ENCODE measurements at places on chromosomes 6 and 20.
A peak's percentile ranks its signal among the peaks of the same experiment; 100 is the strongest.

- no peak for DNase-seq
Observed at GRCh38 chr6:159125014-159125609, 44.1 kb upstream of the FNDC1 start.

DNA sequence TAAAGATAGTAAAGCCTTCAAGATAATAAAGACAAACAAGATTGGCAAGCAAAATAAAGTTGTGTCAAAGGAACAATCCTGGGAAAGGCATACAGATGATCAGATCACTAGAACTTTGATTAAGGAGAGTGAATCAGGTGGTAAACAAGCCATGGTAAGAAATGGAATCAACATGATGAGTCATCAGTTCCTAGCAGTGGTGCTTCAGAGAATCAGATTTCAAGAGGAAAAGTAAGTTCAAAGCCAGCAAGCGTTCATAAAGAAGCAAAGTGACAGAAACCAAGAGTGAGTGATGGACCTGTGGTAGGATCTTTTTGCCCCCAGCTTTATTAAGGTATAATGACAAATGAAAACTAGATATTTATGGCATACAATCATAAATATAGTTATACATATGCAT lies 340.4 kb downstream of the TPBG start:
- DNase-seq: no peak

DNA sequence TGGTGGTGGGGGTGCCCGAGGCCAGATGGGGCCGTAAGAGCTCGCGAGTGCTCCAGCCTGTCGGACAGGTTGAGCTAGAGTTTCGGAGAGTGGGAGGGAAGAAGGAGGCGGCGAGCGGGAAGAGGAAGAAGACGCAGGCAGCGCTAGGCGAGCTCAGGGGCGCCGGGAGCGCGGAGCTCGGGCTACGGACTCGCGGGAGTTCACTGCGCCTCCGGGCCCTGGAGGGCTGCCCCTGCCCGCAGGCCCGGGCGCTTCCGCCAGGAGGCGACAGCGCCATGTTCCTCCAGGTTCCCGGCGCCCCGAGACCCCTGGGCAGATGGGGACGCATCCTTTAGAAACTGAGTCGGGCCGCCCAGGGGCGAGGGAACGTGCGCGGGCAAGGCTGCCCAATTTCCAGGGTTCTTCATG lies 984 bp downstream of the TFAP2C start:
- no peak for DNase-seq

GRCh38 chr6:105596284-105596755 lies 193.4 kb upstream of the PREP start:
- DNase-seq: no peak

GRCh38 chr20:57161478-57162361 lies 104.7 kb downstream of the BMP7 start:
- no peak for DNase-seq

GRCh38 chr6:159107451-159108260 lies 61.5 kb upstream of the FNDC1 start:
- peak; percentile 31 for DNase-seq

- DNase-seq: no peak
Observed at GRCh38 chr20:55283889-55284288, 721.4 kb downstream of the CBLN4 start.

GRCh38 chr6:69866351-69866769 lies at the start of gene COL19A1:
COL19A1 (plus strand) TSS chr6:69866556; CDS start chr6:69879568, 13,012 bp downstream.
- DNase-seq: no peak

GRCh38 chr6:114334237-114334636 lies 8.6 kb downstream of the HS3ST5 start:
- DNase-seq: no peak

GRCh38 chr6:158812611-158813010 lies 6.6 kb downstream of the EZR start:
- DNase-seq: no peak

DNA sequence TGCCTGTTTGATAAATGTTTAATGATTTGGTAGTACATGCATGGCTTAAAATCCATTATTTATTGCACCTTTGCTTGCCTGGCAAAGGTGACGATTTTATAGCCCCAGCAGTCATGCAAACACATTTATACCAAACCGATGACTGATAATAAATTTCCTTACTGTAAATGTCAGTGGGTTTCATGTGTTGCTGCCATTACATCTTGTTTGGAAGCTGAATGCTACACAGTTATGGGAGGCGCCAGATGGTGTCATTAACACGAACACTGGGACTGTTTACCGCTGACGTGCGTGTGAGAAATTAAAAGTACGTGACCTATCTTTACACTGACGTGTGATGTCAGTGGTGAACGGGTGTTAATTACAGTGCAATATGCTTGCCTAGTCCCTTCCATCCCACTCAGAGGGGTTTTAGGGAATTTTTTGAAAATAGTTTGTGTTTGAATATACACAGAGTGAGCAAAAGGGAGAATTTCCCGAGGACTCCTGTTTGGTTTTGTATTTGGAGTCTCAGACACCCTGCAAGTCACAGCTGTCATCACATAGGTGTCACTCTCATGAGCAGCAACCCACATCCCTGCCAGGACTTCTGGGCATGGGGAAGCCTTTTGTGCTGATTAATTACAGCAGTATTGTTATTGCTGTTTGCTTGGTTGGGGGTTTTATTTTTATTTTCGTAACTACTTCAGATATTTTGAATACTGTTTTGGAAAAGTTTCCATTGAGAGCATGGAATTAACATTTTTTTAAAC lies 151.8 kb upstream of the INSM1 start:
- no peak for DNase-seq

GRCh38 chr20:62671765-62672164 lies 29.5 kb downstream of the SLCO4A1 start:
- DNase-seq: no peak

DNA sequence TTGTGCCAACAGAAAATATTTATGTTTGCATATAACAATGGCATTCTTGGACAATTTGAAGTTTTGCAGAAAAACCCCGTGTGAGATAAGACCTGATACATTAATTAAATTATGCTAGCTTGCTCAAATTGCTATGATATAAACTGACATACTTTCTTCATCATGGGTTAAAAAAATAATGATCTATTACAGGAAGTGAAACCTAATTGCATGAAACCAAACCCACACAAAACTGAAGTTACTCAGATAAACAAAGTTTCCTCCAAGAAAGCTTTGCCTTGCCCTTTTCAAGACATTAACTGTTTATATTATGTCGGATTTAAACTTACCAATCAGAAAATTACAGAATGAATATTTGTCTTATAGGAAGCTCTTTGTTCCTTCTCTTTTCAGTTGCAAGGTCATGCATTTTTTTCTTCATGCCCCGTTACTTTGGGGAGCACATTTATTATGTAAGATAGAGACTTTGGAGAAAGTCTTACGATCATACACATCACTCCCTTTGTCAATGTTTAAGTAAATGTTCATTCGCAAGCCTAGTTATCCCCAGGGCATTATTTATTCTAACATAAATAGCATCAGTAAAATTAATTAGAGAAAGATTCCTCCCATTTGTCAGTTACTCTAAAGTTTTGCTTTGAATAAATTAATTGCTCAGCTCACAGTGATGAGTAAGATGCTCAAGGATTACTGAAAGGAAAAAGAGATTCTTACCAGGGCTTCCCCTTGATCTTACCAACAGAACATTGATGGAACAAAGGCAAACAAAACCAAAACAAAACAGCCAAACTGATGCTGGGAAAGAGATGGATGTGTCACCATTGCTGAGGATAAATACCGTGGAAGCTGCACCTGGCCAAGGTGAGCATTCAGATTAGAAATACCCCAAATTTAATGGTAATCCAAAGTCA lies 14.8 kb upstream of the TMEM244 start:
- DNase-seq: no peak

DNA sequence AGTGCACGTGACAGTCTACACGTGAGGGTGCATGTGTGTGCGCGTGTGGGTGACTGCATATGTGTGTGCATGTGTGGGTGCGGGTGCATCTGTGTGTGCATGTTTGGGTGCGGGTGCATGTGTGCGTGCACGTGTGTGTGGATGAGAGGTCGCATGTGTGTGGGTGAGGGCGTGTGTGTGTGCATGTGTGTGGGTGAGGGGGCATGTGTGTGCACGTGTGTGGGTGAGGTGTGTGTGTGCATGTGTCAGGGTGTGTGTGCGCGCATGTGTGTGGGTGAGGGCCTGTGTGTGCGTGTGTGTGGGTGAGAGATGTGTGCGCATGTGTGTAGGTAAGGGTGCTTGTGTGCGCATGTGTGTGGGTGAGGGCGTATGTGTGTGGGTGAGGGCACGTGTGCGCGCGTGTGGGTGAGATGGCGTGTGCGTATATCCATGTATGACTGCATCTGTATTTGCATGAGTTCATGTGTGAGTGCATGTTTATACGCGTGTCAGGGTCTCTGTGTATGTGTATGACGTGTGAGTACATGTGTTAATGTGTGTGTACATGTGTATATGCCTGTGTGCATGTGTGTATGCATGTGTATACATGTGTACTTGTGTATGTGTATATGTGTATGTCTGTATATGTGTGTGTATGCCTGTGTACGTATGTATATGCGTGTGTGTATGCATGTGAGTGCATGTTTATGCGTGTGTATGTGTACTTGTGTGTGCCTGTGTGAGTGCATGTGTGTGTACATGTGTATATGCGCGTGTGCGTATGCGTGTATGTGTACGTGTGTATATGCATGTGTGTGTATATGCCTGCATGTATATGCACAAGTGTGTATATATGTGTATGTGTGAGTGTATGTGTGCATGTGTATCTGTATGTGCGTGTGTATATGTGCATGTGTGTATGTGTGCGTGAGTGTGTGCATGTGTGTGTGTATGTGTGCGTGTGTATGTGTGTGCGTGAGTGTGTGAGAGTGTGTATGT lies 4.1 kb upstream of the LIME1 start:
- DNase-seq: no peak

DNA sequence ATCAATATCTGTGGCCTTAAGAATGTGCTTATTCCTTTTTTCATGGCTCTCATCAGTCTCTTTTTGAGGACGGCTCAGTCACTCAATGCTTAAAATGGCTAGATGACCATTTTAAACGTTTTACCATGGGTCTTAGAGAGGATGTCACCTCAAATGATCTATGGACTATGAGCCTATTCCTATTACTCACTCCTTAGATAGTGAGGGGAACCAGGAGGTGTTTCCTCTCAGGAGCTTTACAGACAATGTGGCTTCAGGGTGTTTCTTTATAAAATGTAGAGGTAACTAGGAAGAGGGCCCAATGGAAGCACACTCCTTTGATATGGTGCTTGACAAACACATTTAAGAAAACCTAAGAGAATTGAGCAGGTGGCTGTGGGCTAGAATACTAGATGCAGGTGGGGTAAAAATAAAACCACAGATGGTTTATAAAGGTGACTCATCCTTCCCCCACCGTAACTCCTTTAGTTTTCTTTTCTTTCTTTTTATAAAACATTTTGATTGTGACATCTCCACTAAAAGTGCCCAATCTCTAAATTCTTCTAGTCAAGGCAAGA lies 1.5 kb upstream of the TMEM200A start:
- DNase-seq: no peak

DNA sequence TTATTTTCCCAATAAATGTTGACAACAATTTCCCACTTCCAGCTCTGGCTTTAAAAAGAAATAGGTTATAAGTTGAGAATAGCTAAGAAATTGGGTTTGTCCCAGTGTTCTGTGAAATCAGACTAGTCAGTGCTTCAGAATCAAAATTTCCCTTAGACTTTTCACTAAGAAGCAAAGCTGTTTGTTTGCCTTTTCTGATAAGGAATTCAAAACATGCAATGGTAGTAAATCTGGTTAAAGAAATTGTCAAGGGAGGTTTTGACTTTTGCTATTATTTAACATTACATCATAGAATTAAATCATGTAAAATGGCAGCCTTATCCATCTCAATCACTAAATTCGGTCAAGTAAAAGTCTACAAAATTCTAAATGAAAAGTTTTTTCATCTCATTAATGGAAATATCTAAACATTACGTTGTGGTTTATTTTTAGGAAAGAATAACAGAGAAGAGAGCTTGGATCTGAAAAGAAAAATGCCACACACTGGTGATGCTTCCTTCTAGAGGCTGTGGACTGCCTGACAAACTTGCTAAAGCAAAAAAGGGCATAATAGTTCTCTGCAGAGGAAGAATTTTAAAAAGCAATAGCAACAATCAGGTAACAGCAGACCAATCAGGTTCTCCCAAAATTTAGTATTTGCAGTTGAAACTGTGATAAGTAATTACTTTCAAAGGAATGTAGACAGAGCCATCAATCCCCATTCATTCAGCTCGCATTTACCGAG lies 36.4 kb downstream of the PLAGL1 start:
- no peak for DNase-seq

- DNase-seq: no peak
Observed at GRCh38 chr6:13328875-13329183, 492 bp upstream of the TBC1D7 start.

GRCh38 chr6:44010411-44011349 lies 116.6 kb downstream of the MRPL14 start:
- no peak for DNase-seq

- no peak for DNase-seq
Observed at GRCh38 chr20:20525756-20526155, 157.9 kb downstream of the INSM1 start.

DNA sequence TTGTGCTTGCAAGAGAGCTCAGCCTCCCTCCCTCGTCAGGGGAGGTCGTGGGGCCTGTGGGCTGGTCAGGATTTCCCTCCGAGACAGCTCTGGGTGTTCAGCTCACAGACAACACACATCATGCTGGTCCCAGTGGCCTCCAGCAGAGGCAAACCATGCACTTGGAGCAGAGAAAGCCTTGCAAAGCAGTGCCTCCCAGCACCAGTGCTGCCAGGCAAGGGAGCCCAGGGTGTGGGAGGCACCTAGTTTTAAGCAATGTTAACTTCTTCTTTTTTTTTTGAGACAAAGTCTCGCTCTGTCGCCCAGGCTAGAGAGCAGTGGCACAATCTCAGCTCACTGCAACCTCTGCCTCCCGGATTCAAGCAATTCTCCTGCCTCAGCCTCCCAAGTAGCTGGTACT lies 34.0 kb upstream of the INSM1 start:
- DNase-seq: no peak

DNA sequence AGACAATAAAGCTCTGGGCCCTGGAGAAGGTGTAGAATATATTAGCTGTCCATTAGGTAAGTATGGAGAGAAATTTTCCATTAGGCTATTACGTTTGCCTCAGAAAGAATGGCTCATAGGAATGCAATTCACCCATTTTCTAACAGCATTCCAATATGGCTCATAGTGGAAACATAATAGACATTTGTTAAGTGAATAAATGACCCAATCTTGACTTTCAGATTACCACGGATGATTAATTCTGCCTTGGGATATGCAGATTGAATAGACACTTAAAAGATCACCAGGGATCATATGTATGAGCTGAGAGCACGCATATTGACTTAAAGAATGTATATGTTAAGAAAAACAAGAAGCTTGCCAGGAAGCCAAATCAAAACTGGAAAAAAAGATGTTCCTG lies 209.1 kb upstream of the CDYL start:
- no peak for DNase-seq

- no peak for DNase-seq
Observed at GRCh38 chr6:153001767-153002612, 519 bp downstream of the MTRF1L start.

DNA sequence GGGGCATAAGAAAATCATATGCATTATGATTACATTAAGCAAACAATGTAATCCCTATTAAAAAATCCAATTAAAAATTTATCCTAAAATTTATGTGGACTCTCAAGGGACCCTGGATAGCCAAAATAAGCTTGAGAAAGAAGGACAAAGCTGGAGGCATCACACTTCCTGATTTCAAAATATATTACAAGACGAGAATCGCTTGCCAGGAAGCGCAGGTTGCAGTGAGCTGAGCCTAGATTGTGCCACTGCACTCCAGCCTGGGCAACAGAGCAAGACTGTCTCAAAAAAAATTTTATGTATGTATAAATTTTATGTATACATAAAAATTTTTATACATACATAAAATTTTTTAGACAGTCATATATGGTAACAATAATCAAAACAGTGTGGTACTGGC lies 48.5 kb upstream of the GCNT2 start:
- no peak for DNase-seq

- DNase-seq: no peak
Observed at GRCh38 chr6:168826726-168827585, 386.0 kb downstream of the SMOC2 start.

Data from activated T-helper 9 cell treated with anti-CD3 and anti-CD28 coated beads, Interleukin-2, amount 50 U/mL, for 16 hours (primary cell).